ENCODE measurements at places on chromosomes 1 and 21.

DNA sequence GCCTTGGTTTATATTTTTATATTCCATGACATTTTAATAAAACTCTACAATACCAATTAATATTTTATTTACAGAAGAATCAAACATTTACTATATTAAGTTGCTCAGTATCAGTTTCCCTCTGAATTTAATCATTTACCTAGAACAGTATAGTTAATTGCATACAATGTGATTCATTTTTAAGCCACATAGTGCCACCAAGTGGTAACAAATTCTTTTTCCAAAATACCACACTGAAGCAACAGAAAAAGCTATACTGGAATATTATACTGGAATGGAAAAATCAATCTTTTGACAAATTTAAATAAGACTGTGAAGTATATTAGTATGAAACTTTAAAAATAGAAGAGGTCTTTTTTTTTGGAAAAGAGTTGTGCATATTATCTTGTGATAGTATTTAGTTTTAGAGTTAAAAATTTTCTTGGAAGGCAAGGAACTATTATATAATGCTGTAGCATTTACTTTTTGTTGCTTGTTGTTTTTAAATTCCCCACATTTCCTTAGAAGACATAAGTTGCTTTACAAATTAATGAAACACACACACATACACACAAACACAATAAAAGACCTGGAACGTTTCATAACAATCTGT lies 57.3 kb downstream of the ZNF644 start:
- DNase-seq, result no peak

GRCh38 chr1:31786366-31787060 lies 22.4 kb upstream of the ADGRB2 start:
- no peak for DNase-seq

DNA sequence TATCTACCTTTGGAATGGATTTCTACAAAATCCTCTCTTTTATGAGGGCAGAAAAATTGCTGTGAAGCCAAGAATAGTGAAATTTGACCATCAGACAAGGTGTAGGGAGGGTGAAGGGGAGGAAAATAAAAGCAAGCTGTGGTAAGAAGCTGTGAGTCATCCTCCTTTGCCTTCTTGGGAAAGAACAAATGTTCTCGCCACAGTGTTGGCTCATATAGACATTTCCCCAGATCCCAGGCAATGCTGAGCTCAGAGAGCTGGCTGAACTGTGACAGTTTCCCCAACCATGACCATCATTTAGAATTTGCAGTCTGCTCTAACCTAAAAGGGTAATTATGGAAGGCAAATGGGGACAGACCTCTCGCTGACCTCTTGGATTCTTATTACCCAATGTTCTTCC lies 235.4 kb downstream of the PBX1 start:
- no peak for DNase-seq

DNA sequence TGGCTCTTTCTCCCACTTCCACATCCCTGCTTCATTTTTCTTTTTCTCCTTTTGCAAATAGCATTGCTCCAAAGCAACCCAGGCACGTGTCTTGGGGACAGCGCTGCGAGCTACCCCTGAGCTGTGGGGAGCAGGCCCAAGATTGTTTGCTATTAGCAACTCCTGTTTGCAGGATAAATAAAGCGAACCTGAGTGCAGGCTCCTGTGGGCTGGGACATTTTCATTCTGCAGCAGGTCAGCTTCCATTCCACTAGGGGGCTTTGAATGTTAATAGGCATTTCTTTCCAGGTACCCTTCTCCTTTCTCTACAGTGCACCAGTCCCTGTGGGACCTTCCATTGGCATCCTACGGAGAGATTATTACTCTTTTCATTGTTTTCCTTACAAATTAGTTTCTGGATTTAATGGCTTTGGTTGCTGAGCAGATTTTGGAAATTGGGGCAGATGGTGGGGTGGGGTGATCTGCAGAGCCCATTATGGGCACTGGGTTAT lies 54.0 kb downstream of the OLFML3 start:
- no peak for DNase-seq

- DNase-seq, result no peak
Measured at GRCh38 chr21:36092681-36093080, 22.9 kb downstream of the CBR1 start.

DNA sequence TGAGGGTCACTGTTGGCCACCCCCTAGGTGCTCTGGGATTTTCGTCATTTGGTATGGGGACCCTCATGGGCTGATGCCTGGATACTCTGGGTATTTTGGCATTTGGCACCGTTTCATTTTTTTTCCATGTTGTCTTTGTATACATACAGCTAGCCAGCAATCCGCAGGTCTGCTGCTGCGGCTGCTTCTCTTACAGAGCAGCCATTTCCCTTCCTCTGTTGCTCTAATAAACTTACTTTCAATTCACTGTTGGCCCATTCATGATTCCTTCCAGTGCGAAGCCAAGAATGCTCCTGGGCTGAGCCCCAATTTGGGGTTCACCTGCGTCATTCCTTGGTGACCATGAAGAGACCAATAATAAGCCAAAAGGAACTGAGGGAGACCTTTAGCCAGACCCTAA lies 21.5 kb downstream of the GON4L start:
- no peak for DNase-seq

- peak; percentile 33 for DNase-seq
Measured at GRCh38 chr1:17419626-17420328, 19.7 kb downstream of the RCC2 start.

GRCh38 chr1:155379180-155379579 lies 58.5 kb downstream of the RUSC1 start:
- DNase-seq, result no peak

GRCh38 chr21:45643021-45643980 lies at the start of gene PCBP3:
TSS of gene PCBP3 (plus strand) at chr21:45643725. CDS start at chr21:45850086, 206,361 bp downstream.
- peak; percentile 94 for DNase-seq

- DNase-seq, result no peak
Measured at GRCh38 chr21:28177124-28177523, 815.6 kb downstream of the LTN1 start.

DNA sequence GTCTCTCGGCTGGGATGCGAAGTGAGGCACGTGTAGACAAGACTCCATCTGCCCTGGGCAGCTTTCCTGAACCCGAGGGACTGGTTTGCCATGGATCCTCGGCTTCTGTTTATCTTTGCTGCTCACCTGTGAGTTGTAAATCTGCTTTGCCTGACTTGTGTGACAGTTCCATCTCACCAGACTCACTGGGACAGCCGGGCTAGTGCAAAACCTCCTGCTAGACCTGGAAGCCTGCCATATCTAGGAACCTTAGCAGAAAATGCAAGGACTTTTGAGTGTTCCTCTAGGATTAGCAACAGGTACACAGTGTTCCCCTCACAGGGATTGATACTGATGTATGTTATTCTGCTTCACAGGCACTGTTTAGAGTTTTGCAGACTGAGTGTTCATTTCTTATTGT lies 218.6 kb downstream of the URB2 start:
- no peak for DNase-seq

- no peak for DNase-seq
Measured at GRCh38 chr1:44947774-44948311, 38.6 kb downstream of the EIF2B3 start.

DNA sequence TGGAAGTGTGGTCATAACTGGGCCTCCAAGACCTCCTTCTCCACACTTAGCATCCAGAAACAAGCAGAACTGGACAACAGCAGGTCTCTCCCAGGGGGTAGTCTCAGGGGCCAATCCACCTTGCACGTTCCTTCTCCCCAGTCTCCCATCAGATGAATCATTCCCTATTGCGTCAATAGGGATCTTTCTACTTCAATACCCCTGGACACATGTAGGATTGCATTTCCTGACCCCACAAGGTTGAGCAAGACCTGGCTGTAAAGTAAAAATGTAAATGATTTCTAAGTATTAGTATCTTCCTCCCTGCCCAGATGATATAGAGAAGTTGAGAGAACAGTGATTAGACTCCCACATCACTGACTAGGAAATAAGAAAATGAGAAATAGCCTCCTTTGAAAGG lies 224.5 kb upstream of the CSF3R start:
- no peak for DNase-seq

DNA sequence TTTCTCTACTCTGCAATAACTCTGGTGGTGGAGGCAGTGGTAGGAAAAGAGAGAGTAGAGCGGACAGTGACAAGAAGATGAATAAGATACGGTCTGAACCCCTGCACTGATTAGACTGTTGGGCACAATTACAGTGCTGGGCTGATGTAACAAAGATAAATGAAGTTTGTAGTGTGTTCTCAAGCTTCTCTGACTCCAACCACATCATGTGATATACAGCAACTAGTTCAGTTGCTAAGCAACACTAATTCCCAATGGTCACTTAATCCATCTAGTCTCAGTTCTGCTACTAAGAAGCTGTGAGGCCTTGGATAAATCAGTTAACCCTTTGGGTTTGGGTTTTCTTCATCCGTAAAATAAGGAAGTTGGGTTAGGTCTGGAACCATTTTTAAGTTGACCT lies 17.3 kb downstream of the DDR2 start:
- no peak for DNase-seq

GRCh38 chr1:20903437-20903836 lies 116.3 kb upstream of the HP1BP3 start:
- DNase-seq, result no peak

GRCh38 chr1:162292422-162292849 lies 84.2 kb downstream of the SPATA46 start:
- DNase-seq, result no peak

GRCh38 chr1:223246476-223247112 lies 103.5 kb upstream of the TLR5 start:
- DNase-seq, result no peak

DNA sequence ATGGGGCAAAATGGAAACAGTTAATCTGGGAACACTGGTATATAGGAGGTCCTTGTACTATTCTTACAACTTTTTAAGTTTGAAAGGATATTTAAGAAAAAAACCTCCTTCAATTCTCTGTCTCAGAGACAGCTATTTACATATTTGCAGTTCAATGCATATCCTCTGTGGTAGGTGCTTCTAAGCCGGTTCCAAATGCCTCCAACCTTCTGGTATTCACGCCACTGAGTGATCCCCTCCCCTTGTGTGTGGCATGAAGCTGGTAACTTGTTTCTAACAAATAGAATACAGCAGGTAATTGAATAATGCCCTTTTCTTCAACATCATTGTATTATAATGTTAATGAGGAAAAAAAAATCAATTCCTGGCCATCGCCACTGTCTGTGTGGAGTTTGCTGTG lies 91.2 kb downstream of the PROX1 start:
- no peak for DNase-seq

DNA sequence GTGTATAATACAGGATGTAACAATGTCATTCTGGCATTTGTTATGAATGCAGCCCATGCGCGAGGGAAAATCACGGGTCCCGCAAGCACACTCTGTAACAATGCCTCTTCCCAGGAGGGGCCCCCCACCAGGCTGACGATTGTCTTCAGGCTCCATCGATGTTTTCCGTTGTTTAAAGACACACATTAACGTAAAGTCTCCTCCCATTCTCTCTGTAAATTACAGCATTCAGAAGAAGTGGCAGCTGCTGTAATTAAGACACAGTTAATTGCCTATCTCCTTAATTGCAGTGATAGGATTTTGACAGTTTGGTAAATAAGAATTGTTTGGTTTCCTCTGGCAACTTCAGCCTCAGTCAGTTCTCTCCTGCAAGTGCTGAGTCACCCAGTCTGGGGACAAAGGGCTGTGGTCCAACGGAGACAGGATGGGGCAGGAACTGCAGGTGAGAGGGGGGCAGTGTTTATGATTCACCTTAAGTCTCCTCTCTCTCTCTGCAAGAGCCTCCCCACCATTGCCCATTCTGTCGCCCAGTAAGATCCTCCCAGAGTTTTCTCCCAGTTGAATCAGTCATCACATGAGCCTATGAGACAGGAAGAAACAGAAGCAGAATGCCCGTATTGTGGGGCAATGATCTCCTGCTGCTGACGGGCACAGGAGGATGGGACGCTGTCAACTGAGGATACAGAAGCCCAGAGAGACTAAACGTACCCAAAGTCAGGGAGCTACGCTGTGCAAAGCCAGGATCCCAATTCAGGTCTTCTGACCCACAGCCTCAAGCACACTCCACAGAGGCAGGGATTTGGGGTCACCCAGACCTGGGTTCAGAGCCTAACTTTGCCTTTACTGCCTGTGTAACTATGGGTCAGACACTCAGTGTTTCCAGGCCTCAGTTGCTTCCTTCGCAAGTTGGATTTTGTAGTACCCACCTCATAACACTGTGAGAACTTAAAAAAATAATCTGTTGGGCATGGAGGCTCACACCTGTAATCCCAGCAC lies 110.0 kb downstream of the ADSS2 start:
- no peak for DNase-seq

DNA sequence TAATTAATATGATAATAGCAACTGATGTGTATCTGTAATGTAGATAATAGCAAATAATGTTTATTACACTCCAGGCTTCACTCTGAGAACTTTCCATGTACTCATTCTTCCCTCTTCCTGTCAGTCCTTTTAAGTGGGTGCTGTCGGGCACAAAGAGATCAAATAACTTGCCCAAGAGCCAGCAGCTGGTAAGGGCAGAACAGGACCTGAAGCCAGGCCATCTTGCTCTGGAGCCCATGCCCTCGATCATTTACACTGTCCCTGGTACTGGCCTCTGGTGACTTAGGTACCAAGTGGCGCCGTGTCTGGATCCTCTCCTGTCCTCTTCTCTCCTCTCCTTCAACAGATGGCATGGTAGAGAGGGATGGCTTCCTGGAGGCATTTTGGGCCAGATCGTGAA lies 97.2 kb downstream of the VPS13D start:
- DNase-seq, result no peak

DNA sequence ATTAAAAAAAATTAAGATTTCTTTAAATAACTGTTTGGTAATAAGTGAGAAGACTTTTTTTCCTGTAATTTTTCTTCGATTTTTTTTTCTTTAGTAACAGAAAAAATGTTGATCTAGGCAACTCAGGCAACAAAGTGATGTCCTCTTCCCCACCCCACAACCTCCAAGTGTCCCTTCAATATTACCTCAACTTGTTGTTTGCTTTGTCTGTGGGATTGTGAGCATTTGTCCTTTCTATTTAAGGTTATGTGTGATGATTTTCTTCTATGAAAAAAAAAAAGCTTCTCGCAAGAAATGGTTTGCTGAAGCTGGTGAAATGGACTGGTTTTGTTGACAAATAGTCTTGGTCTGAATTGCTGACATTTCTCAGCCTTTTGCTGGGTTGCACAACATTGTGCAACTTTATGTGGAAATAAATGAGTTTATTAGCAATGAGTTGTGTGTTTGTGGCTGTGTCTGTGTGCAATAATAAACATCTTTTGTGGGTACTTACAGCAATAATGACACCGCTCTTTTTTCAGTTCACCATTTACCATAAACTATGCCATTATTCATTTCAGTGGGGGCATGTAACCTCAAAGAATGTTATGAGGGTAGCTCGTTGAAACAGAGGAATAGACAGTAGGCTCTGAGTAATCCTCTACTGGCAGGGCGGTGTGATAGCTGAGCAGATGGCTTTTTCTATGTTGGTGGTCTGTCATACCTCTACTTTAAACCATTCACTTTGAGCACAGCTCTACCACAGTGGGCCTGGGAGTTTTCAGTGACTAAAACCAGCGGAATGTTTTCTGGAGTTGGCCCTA lies 218.4 kb downstream of the HLX start:
- DNase-seq, result no peak

Measured in activated T-helper 1 cell treated with anti-CD3 and anti-CD28 coated beads, Interleukin-12 subunit alpha, Interleukin-12 subunit beta, Interleukin-2, Interleukin-4 antibody, amounts not matched to agents 30 ng/mL and 10 ng/mL and 1 ng/mL, durations not matched to agents 14 hours and 24 hours and 36 hours (primary cell).